ENCODE measurements at places on chromosomes 7 and 10. TPM values are rescaled to one million over a fixed set of nuclear protein-coding genes. Genes with fewer than 3 reads are reported as not detected.

DNA sequence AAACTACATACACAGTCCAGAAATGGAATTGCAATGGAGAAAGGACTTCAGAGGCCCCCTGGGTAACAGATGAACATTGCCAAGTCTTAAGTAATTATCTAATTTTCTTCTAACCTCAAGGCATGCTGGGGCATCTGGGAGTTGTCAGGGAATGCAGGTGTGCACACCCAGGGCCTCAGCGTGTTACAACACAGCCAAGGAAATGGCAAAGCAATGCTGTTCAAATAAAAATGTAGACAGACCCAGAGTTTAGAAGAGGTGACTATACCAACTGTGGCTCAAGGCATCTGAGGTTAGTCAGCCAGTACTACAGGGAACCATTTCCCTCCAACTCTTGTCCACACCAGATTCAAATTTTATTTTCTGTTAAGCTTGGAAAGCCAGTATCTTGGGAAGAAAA is 73.6 kb downstream of the CCDC3 start:
- no peak for DNase-seq

DNA sequence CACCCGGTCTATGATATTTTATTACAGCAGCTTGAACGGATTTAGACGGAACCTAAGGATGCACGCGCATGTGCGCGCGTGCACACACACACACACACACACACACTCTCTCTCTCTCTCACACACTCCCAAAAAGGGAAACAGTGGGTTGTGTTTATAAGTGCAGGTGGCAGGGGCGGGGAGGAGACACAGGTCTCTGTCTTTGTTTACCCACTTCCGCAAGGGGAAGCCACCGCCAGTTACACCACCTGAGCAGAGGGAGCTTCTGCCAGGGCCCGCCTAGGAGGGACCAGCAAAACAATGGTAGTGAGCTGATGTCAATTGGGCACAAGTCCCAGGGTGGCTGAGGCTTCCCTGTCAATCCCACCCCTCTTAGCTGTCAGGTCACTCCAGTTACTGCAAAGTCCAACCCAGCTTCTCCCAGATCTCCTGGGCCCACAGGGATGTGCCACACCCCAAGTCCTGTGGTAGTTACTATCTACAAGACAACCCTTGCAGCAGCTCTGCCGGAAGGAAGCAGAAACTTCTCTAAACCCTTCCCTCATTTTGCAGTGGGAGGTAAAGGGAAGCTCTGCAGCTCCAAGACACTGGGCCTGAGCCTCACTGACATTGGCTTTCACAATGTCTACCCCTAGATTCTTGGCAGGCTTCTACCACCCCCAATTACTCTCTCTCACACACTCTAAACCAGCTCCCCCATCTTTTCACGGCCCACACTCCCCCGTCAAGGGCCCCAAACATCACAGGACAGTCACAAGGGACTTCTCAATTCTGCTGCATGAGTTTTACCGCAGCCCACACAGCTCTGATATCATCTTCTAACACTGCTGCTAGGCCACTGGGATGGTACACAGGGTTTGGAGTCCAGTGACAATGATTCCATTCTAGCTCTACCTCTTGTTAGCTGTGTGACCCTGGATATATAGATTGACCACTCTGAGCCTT is 17.6 kb downstream of the ANXA11 start:
- peak; percentile 57 for DNase-seq

SMNDC1 gene
- total RNA-seq, result 31.9 TPM

GRCh38 chr7:155340721-155341120 is 43.0 kb downstream of the INSIG1 start:
- peak; percentile 57 for DNase-seq

ITGB8 gene
- 12.0 TPM for total RNA-seq

GNGT1 gene
- not detected for total RNA-seq

- no peak for DNase-seq
Measured at GRCh38 chr10:79245539-79246208, 101.6 kb upstream of the PPIF start.

NODAL gene
- not detected for total RNA-seq

BLNK gene
- total RNA-seq, result 20.2 TPM

- no peak for DNase-seq
Measured at GRCh38 chr10:75542084-75542483, 110.7 kb downstream of the LRMDA start.

OR13A1 gene
- total RNA-seq, result not detected

DNA sequence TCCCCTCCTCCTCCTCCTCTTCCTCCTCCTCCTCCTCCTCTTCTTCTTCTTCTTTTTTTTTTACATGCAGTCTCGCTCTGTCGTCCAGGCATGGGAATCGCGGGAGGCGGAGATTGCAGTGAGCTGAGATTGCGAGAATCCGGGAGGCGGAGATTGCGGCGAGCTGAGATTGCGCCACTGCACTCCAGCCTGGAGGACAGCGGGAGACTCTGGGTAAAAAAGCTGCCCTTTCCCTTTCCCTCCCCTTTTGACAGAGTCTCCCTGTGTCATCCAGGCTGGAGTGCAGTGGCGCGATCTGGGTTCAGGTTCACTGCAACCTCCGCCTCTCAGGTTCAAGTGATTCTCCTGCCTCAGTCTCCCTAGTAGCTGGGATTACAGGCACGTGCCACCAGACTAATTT is 168.1 kb upstream of the MALRD1 start:
- DNase-seq, result no peak

GRCh38 chr10:62019685-62020359 is 118.3 kb downstream of the ARID5B start:
- no peak for DNase-seq

TFPI2 gene
- 5.9 TPM for total RNA-seq

GRCh38 chr10:19431622-19432351 is 383.2 kb downstream of the MALRD1 start:
- no peak for DNase-seq

DNA sequence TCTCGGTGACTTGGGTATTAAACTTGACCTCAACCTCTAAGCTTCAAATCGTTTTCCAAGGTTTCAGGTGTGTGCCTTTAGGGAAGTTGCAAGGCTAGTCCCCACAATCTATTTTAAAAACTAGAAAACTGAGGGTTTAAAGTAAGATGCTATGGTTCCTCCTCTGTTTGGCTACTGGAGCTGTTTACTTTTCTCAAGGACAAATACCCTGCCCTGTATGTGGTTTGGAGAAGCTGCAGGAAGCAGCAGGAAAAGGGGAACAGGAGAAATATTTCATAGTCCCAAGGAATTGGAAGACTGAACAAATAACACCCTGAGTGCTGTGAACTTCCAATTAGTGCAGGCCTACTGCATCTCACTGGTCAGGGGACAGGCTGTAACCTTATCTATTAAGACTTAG is 135.9 kb downstream of the NRP1 start:
- DNase-seq, result no peak

SYCE1 gene
- 0.48 TPM for total RNA-seq

- peak; percentile 9 for DNase-seq
Measured at GRCh38 chr7:167976-168791, 24.2 kb upstream of the FAM20C start.

- DNase-seq, result peak; percentile 87
Measured at GRCh38 chr7:111138193-111138569, 47.3 kb downstream of the LRRN3 start.

DNA sequence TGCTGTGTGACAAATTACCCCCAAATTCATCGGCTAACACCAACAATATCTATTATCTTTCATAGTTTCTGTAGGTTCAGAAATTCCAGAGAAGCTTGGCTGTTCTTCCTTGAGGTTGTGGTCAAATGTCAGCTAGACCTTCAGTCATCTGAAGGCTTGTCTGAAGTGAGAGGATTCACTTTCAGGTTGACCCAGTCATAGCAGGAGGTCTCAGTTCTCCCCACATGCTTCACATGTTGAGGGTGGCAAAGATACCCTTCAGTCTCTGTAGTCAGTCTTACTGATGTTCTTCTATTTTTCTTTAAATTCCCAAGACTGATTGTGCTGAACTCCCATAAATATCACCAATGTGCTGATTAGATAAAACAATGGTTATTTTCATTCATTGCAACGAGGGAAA is 1692.0 kb downstream of the REEP3 start:
- DNase-seq, result no peak

DNA sequence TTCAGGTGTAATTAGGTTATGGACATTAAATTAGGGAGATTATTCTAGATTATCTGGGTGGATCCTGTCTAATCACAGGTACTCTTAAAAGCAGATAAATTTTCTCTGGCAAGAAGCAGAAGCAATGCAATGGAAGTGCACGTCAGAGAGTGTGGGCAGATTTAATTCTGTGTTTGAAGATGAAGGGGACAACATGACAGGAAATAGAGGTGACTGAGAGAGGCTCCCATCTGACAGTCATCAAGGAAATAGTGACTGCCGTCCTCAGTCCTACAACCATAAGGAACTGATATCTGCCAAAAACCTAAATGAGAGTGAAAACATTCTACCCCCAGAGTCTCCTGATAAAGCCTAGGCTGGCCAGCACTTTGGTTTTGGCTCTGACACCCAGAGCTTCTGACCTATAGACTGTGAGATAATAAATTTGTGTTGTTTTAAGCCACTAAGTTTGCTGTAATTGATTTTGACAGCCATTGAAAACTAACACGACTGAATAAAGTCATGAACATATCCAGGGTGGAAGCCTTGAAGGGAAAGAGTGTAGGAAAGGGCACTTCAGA is 30.5 kb upstream of the DDX50 start:
- DNase-seq, result no peak

DNA sequence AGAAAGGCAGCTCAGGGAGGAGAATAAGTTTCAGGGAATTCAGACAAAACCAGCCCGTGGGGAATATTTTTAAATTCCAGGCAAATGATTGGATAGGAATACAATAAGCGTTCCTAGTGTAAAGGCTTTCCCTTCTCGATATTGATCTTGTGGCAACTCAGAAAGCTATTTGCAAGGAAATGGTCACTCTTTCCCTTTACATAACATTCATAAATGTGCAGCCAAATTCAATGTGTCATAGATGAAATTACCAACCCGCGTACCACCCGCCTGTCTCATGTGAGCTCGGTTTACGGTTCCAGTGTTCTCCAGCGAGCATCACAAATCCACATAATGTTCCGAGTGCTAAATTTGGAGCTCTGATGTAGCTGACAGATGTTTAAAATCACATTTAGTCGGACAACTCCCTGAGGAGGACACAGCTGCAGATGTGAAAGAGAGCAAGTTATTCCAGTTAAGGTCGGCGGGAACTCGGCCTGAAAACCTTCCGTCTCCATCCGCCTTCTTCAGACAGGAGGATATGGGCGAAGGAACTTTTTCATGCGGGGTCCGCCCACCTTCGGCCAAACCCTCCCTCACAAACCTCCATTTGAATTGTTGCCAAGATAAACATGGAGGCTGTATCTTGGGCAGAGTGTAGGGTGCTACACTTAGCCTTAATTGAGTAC is 327.0 kb downstream of the RNLS start:
- DNase-seq, result no peak
